AG20443 (cell line): ENCODE measurements at places on chromosomes 16 and 17.

DNA sequence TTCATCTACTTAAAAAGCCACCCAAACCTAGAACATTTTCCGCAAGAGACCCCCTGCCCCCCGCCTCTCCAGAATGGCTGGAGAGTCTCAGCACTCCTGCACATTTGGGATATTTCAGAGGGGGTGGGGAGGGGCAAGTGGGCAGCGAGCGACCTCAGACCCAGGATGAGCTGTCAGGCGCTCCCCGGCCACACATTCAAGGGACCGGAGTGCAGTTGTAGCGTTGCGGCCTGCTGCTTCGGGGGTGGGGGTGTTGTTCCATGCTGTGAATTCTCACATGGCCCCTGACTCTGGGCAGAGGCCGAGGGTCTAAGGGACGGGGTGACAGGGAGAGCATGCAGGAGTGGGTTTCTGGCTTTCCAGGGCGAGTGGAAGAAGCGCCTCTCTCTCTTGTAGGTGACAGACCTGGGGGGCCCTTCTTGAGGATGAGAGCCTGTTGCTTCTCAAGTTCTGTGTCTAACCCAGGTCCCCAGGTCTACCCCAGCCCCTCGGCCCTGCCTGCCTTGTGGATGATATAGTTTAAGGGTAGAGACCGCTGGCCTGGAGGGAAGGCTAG, 231.2 kb downstream of the SEC14L1 start:
- DNase-seq: no peak

DNA sequence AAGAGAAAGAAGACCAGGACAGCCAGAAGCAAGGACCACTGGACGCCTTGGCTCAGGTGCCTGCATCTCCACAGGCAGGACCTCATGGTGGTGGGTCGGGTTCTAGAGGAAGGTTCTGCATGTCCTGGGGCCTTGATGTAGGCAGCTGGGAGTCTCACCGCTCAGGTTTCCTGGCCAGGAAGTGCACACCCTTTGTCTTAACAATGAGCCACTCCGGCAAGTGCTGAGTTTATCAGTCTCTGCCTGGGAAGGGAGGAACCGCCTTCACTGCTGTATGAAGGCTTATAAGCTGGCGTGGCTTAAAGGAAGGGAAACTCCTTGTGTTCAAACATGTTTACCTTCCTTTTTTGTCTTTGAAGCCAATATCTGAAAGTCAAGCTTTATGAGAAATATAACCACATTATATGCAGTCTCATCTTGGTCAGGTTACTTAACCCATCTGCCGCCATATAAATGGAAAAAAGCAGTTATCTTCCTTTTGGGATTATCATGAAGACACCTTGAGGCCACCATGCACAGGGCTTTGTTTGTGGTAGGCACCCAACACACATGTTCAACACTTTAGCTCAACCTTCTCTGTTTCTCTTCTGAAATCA, at the start of gene ST6GALNAC1:
TSS of gene ST6GALNAC1 (minus strand) at position 205 of the 596 bp plus-strand sequence. CDS start at position 86, 119 bp downstream.
- DNase-seq: no peak

DNA sequence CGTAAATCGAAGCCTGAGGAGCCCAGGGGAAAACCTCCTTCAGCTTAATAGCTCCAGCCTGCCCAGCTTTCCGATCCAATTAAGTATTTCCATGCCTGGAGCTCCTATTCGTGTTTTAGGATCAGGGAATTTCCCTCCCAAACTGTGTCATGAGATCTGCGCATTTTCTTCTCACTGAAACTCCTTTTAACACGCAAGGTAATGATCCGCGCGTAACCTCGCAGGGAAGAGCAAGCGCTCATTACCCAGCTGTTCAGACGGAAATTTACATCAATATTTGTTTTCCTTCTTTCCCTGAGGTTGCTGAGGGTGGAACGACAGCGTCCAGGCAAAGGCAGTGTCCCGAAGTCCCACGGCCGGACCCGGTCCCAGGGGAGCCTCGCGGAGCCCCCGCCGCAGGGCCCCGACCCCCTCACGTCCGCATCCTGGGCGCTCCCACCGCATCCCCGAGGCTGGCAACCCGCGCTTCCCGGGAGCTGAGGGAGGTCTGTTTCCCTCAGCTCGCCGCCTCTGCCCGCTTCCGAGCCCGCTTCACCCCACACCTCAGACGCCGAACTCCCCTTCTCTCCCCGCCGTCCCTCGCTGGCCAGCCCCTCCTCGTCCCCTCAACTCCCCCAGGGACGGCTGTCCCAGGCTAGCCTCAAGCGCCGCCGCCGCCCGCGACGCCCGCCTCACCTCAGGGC, 415 bp downstream of the ABCA5 start:
- peak; percentile 31 for DNase-seq

GRCh38 chr17:1764284-1764683, 2.4 kb downstream of the SERPINF1 start:
- DNase-seq: peak; percentile 84

DNA sequence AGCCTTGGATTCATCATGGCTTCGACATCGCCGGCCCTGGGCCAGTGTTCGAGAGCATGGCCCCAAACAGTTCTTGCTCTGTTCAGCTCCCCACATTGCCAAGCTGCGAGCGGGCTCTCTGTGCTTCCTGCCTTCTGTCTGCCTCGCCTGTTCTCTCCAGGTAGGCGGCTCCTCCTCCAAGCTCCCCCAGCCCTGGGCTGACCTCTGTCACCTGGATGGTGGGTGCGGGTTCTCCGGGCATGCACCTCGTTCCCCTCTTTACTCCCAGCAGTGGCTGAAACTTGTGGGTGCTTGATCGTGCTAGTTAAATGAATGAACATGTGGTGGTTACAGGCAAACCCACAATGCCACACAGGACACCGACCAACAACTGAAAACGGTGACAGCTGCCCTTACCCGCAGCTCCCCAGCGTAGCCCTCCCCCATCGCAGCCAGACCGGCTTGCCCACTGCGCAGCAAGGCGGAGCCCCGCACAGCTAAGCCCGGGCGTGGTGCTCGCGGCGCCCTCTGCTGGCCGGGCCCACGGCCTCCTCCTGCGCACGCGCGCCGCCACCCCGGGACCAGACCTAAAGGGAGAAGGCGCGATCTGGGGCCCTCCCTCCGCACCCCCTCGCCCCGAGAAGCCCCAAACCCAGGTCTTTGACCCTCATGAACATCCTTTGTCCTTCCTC, 23.0 kb upstream of the EIF1 start:
- DNase-seq: peak; percentile 99

GRCh38 chr17:65901394-65901793, 290.5 kb downstream of the CEP112 start:
- no peak for DNase-seq

DNA sequence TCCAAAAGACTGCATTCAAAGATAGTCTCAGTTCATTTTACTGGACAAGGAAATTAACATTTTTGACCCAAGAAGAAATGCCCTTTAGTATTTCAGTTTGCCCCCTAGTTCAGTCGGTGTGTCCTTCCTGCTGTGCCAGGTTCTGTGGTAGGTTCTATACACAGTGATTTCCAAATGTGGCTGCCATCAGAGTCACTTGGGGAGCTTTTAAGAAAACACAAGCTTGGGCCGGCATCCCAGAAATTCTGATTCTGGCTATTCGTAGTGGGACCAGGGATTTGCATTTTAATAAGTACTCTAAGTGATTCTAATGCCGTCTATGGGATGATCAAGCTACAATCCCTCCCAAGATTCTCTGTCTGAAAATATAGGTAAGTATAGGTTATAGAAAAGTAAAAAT, 10.2 kb downstream of the RSPRY1 start:
- DNase-seq: no peak

DNA sequence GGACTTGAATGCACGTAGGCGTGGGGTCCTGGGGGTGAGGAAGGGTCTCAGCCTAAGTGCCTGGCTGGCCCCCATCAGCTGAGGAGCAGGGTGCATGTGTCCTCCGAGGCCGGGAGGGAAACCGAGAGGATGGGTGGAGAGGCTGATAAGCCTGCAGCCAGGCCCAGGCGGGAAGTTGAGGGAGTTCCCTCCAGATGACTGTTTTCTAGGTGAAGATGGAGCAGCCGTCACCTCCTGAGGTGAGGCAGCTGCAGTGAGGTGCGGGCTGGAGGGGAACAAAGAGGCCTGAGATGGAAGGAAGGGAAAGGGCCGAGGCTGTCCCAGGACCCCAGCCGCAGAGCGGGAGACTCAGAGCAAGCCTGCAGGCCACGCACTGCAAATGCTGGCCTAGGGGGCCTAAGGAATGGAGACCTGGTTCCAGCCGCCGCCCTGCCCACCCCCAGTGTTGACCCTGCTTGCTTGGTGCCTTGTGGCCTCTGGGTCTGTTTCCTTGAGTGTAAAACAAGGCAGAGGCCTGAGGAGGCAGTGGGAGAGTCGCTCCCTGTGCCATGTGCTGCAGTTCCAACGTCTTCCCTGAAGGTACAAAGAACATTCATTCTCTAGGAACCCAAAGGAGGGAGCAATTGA, 3.0 kb downstream of the PECAM1 start:
- no peak for DNase-seq

GRCh38 chr16:77945126-77945525, 77.2 kb upstream of the CLEC3A start:
- DNase-seq: no peak

DNA sequence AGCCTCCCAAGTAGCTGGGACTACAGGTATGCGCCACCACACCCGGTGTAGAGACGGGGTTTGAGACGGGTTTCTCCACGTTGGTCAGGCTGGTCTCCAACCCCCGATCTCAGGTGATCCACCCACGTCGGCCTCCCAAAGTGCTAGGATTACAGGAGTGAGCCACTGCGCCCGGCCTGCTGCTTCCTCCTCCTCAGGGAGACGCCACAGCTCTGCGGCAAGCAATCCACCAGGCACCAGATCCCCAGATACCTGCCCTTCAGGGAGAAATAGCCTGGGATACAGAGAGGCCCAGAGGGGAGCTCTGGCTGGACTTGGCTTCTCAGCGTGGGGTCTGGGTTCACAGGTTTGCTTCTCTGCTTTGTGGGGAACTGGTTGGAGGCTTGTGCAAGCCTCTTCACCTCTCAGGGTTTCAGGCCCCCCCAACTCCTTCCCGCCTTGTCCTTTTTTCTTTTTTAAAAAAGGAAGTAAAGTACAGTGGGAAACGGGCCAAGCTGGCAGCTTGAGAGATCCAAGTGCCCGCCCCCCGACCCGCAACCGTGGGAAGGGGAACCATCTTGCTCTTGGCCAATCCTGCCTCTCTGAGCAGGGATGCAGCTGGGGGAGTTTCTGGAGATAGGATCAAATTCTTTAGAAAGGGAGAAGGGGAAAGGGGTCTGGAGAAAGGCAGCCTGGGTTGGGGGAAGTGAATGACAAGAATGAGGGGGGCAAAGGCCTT, 2.6 kb upstream of the SPHK1 start:
- no peak for DNase-seq

DNA sequence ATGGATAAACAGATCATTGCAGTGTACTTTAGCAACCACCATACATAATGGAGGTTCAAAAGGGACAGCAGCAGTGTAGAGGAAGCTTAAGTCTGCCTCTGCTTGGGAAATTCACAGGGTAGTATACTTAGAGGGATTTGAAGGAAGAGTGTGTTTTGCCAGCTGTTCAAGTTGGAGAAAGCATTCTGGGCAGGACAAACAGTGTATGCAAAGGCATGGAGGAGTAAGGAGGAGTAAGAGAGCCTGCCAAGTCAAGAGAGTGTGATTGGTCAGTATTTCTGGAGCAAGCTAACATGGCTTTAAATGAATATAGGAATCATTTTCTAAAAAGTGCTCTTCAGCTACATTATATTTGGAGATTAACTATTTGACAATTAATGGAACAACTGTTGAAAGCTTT, 22.9 kb upstream of the PHAF1 start:
- DNase-seq: no peak

DNA sequence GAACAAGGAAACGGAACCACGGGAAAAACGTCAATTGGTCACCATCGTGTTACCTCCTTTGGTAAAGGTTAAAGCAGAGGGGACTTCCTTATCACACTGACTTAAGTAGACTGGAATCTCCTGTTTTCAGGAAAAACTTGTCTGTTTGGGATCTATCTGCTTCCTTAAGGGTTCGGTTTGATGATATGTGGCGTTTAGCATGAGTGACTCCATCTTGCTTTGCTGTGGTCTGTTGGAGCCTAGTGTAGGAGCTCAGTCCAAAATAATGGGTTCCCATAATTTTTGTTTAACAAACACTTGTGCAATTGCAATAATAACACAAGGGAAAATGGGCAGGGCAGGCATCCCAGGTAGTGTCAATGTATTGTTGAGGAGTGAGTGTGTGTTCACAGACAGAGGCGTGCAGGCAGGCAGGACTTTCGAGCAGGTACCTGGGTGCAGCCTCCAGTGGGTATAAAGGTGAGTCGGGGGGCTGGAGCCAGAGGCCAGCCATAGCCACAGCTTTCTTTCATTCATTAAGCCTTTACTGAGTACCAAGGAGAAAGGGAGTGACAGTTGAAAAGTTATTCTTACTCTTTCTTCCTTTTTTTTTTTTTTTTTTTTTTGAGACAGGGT, 4.3 kb upstream of the ENGASE start:
- no peak for DNase-seq

DNA sequence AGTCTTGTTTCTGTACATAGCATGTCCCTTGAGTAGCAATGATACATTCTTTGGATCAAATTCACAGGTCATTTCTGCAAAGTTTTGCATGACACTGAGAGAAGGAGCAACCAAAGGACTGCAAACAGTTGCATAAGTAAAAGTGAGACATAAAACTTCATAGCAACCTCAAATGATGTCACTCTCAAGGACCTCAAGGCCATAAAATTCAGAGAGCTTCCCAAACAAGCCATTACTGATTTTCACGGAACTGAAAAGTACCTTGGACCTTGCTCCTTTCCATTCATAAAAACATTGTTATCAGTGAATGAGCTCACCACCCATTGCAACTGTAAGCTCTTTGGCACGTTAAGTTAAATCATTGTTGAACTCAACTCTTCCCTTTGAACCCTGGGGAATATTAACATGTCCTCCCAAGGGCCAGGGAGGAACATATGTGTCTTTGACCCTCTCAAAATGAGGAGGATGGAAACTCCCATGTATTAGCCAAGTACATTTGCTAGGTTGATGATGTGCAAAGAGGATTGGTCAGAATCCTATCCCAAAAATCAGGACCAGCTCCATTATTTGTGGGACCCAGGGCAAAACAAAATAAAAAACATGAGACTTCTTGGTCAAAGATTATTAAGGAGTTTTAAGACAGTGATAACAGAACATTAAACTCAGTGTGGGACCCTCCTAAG, 275.0 kb upstream of the DYNLRB2 start:
- DNase-seq: no peak

- DNase-seq: no peak
Observed at GRCh38 chr17:75249564-75249963, 11.8 kb downstream of the GGA3 start.

DNA sequence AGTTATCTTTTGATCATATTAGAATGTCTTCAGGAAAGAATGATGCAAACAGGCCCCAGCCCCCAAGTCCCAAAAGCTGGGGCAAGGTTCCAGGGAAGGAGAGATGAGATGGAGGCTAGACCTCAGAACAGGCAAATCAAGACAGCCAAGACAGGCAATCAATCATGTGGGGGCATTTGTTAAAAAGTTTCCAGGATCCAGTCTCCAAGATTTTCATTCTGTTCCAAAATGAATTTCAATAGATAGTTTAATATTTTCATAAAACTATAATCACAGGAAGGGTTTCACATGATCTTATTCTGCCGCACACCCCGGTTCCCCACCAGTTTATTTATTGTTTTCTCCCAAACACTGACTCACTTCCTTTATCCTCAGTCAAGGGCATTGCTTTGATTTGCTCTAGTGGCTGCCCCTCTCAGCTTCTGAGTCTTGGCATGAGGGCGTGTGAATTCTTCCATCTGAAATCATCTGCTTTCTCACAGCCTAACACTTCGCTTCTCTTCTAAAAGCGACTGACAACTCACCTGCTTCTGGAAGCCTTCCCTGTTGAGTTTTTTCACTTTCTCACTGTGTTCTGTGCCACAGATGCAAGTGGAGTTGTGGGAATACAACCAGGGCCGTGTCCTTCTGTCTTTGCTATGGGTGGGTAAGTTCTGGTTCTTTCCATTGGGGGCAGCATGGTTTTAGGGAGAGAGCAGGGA, 12.2 kb upstream of the TERF2 start:
- peak; percentile 72 for DNase-seq

GRCh38 chr16:76487411-76488064, 210.3 kb downstream of the CNTNAP4 start:
- no peak for DNase-seq
